ENCODE measurements at places on chromosomes 6 and 20. TPM values are rescaled to one million over a fixed set of nuclear protein-coding genes. Genes with fewer than 3 reads are reported as not detected.

The MAFB gene
- 0.88 TPM for total RNA-seq

The HLA-C gene
- total RNA-seq = 143 TPM

The SLC4A11 gene
- total RNA-seq = 8.6 TPM

The MCHR2 gene
- not detected for total RNA-seq

The PI16 gene
- total RNA-seq = not detected

The NRSN1 gene
- total RNA-seq = not detected

The ZBTB24 gene
- 10.3 TPM for total RNA-seq

The SLC17A3 gene
- total RNA-seq = not detected

The PCSK2 gene
- not detected for total RNA-seq

The UNC93A gene
- total RNA-seq = 36.1 TPM

The KCNK15 gene
- total RNA-seq = 2.9 TPM

DNA sequence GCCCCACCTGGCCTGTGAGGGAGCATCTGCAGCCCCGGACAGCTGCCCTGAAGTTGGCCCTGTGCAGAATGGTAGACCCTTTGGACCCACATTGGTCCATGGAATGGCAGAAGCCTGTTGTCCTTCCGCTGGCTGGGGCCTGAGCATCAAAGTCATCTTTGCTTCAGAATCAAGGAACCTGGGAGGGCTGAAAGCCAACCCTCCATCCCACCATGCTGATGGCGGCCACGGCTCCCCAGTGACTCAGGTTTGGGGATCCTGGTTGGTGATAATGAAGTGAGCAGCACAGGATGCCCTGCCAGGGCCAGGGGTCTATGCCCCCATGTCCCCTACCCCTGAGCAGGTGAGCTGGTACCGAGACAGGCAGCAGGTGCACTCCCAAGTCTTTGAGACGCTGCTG lies 52.8 kb downstream of the YTHDF1 start:
- no peak for DNase-seq

DNA sequence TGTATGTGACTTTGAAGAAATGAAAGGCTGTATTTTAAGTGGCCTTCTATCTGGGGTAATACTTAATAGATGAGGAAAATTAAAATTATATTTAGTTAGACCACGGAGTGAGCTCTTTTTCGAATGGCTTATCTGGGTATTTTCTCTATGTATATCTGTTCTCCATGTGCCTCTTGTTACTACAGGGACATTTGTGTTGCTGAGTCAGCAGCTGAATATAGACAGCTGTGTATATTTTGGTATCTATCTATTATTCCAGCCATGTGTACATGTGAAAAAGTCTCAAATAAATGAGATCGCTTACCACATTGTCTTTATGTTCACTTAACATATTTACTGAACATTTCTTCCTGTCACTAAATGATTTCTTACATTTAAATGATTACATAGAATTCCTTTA lies 57.2 kb downstream of the TMEM200A start:
- no peak for DNase-seq

- DNase-seq = no peak
These were observed 528.3 kb downstream of the CD83 start for GRCh38 chr6:14645841-14646240.

- DNase-seq = no peak
These were observed 56.7 kb downstream of the TRERF1 start for GRCh38 chr6:42394881-42395620.

DNA sequence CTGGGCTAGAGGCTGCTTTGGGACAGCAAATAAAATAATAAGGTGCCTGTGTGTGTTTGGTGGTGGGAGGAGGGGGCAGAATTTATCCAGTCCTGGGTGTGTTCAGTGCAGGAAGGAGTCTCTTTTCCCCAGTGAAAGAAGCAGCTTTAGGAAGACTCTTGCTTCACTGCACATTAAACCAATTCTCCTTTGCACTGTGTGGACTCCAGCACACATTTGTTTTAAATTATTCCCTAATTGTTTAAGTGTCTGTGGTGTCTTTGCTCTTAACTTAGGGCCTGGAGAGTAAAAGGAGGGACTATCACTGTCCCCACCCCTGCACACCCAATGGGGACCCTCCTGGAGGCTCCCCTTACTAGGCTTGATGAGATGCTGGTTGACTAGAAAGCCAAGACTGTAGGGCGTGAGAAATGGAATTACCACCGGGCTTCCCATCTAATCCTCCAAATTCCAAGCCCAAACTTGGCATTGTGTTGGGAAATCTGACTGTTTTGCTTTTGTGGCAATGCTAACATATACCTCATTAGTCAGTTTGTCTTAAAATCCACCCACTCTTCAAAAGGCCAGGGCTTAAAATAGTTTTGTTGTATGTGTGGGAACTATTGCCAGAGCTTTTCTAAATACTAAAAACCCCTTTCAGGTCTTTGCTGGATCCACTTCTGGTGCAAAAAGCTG lies 13.5 kb upstream of the DAAM2 start:
- DNase-seq = no peak

DNA sequence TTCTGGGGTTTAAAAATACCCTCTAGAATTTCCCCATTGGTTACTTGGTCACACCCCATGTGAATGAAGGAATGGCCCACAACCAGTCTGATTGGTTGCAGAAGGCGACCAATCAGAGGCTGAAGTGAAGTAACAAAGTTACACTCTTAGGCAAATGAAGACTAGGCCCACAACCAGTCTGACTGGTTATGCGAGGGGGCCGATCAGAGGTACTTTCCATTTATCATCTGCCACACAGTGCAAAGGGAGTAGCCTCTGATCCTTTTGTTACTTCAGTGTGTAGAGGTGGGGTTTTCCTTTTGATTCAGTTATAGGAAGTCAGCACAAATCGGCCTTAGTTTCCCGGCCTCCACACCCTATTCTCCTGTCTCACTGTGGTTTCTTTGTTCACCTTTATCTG lies 61.2 kb upstream of the SGK1 start:
- peak; percentile 90 for DNase-seq

DNA sequence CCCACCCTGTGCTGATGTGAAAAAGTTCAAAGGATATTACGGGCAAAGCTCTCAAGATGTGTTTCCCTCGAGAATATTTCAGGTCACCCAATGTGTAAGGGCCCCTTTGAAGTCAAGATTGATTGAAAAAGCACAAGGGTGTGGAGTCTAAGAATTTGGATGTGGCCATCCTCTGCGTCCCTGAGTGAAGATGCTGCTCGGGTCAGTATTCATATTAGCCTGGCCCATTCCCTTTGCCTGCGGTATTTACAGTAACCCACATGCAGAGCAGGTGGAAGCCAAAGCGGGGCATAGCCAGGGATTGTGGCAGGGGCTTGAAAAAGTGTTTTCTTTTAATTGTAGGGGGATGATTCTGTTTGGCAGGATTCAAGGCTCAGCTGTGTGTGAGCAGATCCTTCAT lies 211.0 kb downstream of the TSHZ2 start:
- no peak for DNase-seq

DNA sequence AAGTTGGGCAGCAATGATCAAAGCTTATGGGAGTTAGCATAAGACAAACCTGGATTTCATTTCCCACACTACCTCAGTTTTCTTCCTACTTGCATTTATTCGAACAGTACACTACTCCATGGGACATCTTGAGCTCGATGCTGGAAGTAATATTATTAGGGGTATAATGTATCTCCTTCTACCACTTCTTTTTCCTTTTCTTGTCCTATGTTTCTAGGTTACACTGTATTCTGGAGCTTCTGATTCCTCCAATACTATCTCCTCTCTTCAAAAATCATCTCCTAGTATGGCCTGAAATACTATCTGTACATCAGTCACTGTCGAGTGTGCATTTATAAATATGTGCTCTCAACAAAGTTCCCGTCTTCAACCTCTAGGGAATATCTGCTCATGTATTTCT lies 124.4 kb downstream of the MAP7 start:
- no peak for DNase-seq

- no peak for DNase-seq
These were observed 1.5 kb downstream of the ABT1 start for GRCh38 chr6:26598267-26598666.

DNA sequence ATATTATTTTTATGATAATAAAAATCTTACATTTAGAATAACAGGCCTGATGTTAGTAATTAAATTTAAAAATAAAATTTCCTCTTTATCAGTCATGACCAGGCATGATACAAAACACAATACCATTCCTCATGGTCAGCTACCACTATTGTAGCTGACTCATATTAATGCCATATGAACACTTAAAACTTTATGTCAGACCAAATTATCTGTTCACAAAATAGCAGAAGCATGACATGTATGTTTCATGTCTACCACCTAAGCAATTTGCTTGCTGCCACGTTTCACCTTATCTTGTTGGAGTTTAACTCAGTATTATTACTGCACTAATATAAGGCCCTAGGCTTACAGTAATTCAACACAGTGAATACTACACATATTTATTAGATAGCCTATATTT lies 65.7 kb downstream of the HTR1B start:
- DNase-seq = no peak

DNA sequence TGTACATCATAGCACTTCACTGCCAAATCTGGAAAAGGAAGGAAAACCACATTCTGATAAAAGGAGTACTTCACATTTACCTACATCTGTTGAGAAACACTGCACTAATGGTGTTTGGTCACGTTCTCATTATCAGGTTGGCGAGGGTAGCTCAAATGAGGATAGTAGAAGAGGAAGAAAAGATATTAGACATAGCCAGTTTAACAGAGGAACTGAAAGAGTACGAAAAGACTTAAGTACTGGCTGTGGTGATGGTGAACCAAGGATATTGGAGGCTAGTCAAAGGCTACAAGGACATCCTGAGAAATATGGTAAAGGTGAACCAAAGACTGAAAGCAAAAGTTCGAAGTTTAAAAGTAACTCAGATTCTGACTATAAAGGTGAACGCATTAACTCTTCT lies 32.0 kb upstream of the GJA10 start:
- no peak for DNase-seq

- DNase-seq = no peak
These were observed 367.2 kb downstream of the ARHGAP18 start for GRCh38 chr6:129342796-129343195.

DNA sequence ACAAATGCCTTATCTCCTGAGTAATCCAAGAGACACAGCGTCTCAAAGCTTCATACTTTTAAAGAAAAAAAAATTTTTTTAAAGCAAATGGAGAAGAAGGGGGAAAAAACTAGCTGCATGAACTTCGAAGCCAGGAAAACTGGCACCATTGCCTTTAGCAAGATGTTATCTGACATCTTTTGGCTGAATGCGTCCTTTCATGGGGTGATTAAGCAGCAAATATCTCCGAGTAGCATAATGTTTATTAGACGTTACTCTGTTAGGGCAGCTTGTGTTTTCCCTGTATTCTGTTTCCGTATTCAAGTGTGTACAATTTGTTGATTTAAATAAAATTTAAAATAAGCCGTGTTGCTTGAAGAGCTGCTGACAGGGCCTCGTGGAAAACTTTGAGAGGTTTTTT lies 76.5 kb upstream of the TSHZ2 start:
- no peak for DNase-seq

DNA sequence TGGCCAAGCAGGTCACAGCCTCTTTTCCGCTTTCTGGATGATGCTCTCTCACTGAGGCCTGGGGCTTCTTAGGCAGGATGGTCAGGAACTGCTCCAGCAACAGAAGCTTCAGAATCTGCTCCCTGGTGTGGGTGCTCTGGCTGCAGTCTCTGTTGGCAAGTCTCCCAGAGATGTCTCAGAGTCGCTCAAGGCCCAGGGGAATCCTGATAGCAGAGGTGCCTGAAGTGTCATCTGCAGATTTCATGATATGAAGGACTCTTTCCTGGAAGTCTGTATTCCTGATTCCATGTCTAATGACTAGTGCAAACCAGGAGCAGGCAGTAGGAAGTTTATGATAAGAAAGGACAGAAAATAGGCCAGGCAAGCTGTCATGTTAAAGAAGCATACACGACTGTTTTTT lies 20.3 kb downstream of the ZSCAN31 start:
- DNase-seq = no peak

- no peak for DNase-seq
These were observed 15.8 kb upstream of the THBS2 start for GRCh38 chr6:169269180-169270076.

DNA sequence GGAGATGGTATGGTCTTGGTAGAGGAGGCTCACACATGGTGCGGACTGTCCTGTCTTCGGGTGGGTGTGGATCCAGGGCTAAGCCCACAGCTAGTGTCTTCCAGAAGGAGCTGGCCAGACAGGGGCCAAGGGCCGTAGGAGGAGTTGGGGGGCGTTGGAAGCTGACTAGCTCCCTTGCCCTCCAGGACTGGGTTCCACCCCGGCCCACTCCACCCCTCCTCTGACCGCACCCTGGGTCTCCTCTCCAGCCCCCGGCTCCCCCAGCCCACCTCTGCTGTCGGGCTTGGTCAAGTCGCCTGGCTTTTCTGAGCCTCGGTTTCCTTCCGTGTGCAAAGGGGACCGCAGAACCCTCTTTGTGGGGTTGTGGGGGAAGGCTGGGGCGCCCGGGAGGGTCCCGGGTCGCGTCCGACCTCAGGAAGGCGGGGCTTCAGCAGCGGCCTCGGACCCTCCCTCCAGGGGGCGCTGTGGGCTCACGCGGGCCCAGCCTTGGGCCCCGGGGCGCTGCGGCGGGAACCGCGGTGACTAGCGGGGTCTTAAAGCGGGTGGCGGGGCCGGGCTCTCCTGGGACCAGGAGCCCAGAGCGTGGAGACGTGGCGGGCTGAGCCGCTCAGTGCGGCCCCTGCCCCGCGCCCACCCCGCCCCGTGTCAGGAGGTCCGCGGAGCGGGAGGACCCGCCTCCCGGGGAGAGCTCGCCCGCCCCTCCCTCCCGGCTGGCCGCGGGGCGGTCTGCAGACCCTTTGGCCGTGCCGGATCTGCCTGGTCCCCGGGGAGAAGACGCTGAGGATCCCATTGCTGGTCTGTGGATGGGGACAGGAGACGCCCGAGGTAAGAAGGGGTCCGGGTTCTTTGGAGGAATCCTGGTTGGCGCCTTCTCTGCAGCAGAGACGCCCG lies 5.4 kb downstream of the NPBWR2 start:
- peak; percentile 69 for DNase-seq

DNA sequence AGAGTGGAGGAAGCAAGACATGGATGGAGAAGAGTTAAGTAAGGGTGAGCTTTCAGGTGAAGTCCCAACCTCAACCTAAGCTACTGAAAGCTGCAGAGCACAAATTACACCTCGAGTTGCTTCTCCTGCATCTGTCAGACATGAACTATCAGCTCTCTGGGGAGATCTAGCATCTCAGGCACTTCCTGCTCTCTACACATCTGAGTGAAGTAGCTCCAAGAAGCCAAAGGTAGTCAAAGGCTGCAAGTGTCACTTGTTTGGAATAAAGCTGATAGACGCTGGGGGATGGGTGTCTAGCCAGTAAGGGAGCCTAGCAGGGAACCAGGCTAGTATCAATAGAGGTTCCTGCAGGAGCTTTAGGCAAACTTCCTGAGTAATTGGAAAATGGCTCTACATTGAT lies 228.0 kb downstream of the PLCB1 start:
- DNase-seq = no peak

DNA sequence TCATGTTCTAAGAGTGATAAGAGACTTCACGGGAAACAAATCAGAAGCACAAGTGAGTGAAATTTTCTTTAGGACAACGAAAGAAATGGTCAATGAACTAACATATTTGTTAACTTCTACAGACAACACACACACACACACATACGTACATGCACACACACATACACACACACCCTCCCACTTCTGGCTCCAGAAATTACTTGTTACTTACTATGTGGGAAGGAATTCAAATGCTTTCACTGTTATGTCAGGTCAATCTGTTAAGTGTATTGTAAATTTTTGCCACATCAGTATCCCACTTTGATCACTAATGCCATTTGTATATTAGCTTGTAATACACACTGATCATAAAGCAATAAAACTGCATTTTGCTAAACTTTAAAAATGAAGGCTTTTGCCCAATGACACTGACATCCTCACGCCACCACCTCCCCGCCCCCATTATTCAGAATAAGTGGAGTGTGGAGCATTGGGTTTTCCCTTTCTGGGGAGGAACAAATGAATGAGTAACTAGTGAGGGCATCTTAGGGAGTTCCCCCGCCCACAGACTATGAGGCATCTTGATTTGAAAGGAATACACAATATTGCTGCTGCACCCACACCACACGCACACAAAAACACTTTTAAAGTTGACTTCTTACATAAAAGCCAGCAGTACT lies 76.2 kb downstream of the ATXN1 start:
- DNase-seq = no peak

Data from Caco-2 (cell line).